NCI-H345 (cell line): ENCODE measurements at places on chromosomes 4 and X.

DNA sequence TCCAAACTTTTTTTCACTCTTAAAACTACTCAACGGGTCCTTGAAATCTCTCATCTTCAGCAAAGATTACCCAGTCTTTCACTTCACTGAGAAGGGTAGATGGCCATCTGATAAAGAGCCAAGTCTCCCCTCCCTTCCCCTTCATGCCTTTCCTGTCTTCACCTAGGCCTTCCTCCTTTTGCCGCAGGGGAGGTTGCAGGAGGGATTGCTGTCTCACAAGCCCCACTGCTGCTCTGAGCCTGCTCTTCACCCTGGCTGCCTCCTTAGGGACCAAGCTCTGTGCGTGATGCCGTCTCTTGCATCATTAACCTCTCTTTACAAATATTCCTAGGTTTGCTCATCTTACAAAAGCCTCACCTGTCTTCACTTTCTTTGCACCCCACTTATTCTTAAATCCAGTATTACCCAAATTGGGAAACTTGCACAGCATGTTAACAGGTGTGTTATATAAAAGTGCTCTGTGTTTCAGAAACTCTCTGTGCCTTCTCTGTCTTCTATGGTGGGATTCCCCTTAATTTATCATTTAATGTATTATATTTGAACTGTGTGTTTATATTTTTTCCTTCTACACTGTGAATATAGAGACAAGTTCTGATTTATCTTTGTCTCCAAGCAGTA is 3.8 kb downstream of the ZFX start:
- DNase-seq = no peak

DNA sequence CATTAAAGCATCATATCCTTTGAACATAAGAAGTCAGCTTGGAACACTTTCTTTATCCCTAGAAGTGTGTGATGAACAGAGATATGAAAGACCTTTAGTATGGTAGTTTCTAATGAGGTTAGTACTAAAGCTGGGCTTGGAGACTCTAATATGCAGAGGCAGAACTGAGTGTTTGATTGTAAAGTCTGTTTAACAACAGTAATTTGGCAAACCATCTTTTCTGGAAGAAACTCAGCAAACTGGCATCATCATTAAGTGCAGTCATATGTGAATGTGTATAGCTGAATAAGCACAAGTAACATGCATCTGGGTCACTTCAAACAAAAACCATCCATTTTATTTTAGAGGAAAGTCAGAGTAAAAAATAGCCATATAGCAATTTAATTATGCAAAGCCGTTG is 385.9 kb upstream of the MAD2L1 start:
- DNase-seq = no peak

GRCh38 chr4:189600718-189601435 is 339.8 kb upstream of the FRG1 start:
- no peak for DNase-seq

GRCh38 chrX:16552546-16552945 is 97.4 kb upstream of the S100G start:
- no peak for DNase-seq

- no peak for DNase-seq
These were observed 40.2 kb upstream of the FAM9C start for GRCh38 chrX:13084611-13085010.

GRCh38 chr4:8459867-8460445 is 19.4 kb downstream of the TRMT44 start:
- no peak for DNase-seq

DNA sequence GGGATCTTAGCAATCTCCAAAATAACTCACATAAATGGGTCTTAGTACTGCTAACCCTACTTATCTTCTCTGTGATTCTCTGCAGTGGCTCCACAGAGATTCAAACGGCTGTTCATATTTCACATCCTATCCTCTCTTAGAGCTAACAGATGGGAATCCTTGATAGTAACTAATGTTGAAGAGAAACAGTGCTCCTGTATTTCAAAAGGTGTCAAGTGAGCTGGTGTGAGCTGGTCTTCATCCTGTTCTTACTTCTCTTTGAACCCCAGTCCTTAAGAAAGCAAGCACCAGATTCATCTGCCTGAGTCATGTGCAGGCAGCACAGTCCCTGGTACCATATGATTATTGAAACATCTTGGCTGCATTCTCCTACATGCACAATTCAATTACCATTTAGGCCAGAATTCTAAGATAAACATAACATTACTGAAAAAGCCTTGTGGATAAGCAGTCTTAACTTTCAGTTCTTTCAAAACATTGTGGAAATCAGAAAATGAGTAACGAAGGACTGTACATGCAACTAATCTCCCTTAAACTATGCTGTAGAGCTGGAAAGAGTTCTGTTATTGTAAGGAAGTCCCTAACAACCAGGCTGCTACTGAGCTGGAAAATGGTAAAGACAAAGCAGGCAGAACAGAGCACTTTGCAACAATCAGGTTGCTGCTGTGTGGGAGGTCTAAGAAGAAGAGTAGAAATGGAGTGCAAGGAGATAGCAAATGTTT is 153.1 kb downstream of the NPNT start:
- no peak for DNase-seq

- DNase-seq = peak; percentile 26
These were observed 139.2 kb downstream of the PCDH18 start for GRCh38 chr4:137393044-137393443.

DNA sequence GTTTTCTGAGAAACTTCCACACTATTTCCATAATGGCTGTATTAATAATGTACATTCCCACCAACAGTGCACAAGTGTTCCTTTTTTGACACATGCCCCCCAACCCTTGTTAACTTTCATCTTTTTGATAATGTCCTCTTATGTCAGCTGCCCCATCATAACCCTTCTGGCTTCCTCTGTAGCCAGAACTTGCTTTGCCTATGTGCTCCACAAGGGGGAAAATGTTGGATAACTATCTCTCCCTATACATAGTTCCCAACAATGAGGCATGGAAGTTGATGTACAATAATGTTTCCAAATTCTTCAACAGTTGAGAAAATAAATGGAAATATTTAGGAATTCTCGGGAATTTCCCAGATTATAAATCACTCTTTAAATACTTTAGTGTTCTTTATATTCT is 142.9 kb downstream of the ASB9 start:
- no peak for DNase-seq

DNA sequence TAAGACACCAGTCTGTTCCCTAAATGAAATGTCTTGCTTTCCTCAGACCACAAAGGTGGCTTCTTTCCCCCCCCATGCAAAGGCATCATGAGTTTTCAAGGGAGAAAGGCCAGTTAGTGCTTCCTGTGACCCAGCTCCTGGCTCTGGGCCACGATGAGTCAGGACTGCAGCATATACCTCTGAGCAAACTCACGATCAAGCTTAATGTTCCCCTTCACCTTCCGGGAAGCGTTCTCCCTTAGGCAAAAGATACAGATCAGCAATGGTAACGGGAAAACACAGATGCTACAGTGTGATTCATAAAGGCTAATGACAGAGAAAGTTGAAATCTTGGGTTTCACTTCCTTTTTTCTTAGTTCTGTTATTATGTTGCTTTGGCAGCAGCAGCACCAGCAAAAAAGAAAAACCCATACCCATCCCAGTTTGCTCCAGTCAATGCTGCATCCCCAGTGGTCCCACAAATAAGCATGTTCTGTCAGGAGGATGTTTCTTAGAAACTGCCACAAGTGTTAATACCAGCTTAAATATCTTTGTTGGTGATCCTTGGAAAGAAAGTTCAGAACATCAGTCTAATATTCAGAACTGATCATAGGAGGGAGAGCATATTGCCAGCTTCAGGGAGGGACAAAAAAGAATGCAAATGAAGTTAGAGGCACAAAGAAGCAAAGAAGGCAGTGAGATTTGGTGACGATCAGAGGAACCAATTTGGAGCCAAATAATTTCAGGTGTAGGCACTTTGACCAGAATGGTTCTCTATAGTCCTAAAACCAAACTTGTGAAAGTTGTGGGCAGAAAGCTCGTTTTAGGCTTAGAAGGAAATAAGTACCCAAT is 41.2 kb downstream of the LONRF3 start:
- DNase-seq = no peak

DNA sequence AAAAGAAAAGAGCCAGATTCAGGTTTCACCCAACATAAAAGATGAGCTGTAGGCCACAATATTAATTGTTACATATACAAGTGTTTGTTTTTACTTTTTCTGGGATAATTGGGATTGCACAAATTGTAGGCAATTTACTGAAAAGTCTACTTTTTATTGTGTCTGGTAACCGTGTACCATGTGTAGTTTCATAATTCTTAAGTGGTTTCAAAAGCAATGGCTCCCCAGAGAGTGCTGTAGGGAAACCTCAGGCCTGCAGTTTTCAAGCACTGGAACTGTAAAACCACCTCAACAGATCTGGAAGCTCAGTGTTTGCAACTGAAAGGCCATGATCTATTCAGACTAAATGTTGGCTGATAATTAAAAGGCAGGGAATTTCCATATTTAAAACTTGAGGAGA is 53.9 kb upstream of the MMAA start:
- DNase-seq = no peak

DNA sequence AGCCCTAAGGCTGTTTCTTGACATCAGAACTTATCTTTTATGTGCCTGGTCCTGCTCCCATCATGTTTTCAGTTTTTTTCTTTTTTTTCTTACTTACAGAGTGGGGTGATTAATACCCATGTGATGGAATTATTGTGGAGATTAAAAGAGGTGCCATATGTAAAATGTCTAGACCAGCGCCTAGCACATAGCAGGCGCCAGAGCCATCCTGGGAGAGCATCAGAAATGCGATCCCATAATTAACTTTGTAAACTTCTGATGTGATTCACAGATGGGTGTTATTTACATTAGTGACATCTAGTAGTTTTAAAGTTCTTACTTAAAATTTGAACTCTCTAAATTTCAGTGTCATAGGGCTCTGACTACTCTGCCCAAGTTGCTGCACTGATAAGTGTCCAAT is 66.2 kb upstream of the PGRMC2 start:
- DNase-seq = no peak

DNA sequence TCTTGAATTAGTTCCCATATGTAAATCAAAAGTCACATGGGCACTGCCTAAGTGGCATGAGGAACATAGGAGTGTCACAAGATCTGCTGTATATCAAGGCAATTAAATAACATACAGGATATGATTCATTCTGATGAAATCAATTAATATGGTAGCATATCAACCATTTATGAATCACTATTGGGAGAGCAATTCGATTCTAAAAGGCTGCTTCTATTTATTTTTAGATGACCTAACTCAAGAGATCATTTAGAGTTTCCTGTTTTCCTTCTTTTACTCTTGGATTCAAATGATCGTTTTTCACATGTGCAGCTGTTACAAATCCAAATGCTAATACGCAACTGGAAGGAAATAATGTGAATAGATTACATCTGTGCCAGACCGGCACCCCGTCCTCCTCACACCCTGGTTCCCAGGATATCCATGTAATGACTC is 81.9 kb downstream of the HCCS start:
- no peak for DNase-seq

DNA sequence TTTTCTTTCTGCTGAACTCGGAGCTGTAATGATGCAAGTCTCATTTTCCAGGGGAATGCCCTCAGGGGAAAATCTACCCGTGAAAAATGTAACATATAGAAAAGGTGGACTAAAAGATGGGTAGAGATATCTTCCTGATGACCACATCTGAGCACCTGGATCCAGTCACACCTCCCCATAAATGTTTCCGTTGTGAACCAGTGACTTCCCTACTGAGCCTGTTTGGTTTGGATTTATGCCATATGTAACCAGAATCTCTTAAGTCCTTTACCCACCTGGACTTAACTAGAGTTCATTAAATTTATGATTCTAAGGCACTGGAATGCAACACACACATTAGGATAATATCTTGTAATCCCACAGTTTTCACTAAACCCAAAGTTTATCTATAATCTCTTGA is 171.1 kb downstream of the ZNF330 start:
- peak; percentile 61 for DNase-seq

- no peak for DNase-seq
These were observed 27.3 kb downstream of the SAT1 start for GRCh38 chrX:23810279-23810678.

DNA sequence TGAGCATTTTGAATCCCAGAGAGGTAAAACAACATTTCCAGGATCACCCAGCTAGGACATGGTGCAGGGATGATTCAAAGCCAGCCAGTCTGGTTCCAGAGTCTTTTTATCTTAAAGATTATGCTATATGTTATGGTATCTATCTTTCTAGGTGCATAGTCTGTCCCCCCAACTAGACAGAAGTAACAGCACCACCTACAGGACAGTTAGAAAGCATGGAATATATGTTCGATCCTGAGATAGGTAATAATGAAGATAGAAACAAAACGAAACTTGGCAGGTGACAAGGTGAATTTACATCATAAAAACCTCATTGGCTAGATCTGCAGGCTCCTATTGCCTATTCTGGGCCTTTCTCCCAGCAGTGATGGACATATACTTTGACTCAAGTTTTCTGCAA is 723.2 kb downstream of the SMARCA1 start:
- no peak for DNase-seq

- DNase-seq = no peak
These were observed 67.9 kb downstream of the PPP3CA start for GRCh38 chr4:101279377-101279871.

DNA sequence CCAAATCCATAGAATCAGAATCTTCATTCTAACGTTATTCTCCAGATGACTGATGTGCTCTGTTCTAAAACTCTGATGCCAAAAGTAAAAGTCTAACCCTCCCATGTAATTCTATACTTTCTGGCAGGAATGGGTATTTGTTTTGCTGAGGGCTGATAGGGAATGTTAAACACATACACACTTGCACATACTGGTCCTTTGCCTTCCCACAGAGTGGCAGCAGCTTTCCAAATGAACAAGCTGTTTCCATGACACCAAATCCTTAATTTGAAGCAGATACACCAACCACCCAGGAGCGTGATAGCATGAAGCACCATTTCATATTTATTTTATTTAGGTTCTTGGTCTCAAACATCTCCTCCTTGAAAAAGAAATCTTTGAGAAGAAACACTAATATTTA is 155.5 kb upstream of the PRDX4 start:
- DNase-seq = peak; percentile 49

GRCh38 chr4:85737254-85737653 is 262.3 kb downstream of the ARHGAP24 start:
- no peak for DNase-seq

- DNase-seq = no peak
These were observed 99.0 kb downstream of the ARSJ start for GRCh38 chr4:113880240-113881028.

- DNase-seq = peak; percentile 55
These were observed 2246.0 kb downstream of the ARAP2 start for GRCh38 chr4:33998291-33998690.

- DNase-seq = no peak
These were observed 226.0 kb upstream of the MAB21L2 start for GRCh38 chr4:150355858-150356455.

DNA sequence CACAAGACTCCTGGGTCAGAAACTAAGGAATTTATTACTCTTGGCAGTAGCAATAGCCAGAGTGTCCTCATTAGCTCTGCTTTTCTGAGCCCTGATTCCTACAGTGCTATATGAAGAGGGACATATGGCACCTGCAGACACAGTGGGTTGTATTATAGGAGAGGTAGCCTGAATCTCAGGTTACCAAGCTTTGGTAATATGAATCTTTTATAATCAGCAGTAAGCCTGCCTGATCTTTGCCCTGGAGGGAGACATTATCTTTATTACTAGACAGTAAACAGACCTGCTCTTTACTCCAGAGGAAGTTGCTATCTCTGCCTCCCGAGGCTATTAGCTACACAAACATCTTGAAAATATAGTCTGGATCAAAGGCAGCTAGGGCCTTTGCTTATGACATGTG is 62.5 kb upstream of the HOPX start:
- no peak for DNase-seq
